ENCODE measurements at places on chromosomes 2 and 18.

GRCh38 chr2:16012626-16013358, 72.4 kb downstream of the MYCN start:
- no peak for DNase-seq

DNA sequence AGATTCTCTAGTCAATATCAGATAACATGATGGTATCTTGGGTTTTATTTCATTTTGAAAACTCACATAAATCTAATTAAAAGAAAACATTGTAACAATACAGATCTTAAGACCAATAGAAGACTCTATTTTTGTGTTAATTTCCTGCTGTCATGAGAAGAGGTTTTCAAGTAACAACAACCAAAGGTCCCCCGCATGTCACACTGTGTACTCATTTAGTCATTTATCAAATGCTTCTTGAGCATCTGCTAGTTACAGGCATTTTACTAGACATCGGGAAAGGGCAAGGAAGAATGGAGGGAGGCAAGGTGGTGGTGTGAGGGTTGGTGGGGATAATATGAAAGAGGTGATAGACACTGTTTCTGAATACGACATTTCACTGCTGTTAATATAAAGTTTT, 77.7 kb upstream of the CHRNA1 start:
- DNase-seq = no peak

GRCh38 chr2:37300578-37300977, 24.1 kb downstream of the PRKD3 start:
- no peak for DNase-seq

DNA sequence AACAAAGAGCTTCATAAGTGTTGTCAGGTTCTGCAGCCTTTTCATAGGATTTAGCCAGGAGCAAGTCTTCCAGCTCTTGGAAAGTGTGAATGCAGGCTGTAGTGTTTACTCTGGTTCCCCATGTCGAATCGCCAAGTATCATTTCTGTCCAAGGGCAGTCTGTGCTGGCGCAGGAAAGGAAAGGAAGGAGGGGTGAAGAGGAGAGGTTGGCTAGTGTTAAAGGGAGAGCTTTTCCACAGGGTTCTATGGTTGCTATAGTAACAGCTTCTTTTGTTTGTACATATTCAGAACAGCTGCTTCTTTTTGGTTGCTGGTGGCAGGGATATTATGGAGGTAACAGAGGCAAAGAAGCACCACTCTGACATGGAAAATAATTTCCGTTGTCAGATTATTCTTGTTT, 69.9 kb downstream of the KCNH7 start:
- DNase-seq = no peak

GRCh38 chr2:65360441-65360840, 72.0 kb downstream of the SPRED2 start:
- DNase-seq = no peak

DNA sequence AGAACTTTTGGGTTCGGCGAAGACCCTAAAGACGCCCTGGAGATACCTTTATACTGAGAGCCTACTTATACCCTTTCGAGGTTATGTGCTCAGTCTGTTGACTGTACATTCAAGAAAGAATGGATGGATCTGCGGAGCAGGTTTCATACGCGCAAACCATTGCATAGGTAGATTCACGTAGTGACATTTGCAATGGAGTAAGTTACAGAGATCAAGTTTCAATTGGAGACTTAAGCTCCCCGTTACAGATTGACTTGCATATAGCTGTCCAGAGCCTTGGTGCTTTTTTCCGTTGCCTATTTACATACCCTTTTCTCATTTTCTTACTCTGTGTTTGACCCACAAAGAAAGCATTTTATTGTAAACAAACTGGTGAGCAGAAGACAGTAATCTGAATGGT, 923 bp downstream of the PSMD1 start:
- no peak for DNase-seq

GRCh38 chr2:54758951-54759350, 35.5 kb downstream of the EML6 start:
- DNase-seq = no peak

DNA sequence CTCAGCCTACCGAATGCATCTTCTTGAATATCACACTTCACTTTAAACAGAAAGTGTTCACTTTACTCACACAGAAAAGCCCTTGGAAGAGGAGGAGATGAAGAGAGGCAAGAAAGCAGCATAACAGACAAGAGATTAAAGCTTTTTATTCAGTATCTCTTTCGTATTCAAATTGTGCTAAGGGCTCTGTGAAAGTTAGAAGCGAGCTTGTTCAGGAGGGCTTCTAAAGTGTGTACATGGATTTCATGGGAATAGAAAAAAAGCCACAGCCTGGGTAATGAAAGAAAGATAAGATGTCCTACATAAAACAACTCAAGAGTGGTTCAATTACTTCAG, 531.9 kb downstream of the TMEM182 start:
- DNase-seq = no peak

DNA sequence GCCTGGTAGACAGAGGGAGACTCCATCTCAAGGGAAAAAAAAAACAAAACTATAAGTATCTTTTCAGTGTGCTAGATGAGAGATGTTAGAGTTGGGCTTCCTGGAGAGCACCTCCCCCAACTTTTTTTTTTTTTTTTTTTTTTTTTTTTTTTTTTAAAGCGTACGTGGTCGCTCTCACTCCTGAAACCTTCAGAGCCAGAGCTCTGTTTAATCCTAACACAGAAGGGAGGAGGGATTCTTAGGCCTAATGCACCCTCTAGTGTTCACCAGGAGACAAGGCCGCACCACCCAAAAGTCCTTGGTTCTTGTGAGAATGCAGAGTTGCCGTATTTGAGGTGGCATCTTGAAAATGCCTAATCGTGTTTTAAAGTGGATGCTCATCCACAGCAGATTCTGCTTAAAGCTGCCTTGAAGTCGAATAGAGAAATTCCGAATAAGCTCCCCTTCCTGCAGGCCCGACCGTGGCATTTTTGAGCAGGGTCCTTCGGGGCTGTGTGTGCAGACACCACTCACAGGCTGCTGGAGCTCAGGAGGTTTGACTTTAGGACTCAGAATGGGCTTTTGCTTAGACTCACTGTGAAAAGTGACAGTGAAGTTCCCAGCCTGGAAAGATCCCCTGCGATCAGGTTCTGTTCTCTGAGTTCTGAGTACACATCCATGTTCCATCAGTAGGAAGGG, 252.6 kb downstream of the AGAP1 start:
- DNase-seq = no peak

DNA sequence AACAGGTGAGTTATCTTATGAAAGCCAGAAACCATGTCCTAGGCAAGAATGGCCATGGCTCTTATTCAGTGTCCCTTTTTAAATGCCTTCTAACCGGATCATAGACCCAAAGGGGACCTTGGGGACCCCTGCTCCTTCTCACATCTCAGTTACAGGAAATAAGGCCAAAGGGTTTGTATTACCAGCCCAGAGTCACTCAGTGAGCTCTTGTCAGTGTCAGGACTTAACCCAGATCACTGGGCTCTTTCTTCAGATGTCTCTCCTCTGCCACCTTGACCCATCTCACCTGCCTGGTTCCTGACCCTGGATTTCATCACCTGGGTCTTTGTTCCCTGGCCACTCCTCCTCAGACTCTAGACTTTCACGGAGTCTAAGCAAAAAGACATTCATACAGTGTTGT, 556.7 kb downstream of the CMPK2 start:
- DNase-seq = no peak

- no peak for DNase-seq
Observed at GRCh38 chr2:47744074-47744473, 38.9 kb upstream of the MSH6 start.

DNA sequence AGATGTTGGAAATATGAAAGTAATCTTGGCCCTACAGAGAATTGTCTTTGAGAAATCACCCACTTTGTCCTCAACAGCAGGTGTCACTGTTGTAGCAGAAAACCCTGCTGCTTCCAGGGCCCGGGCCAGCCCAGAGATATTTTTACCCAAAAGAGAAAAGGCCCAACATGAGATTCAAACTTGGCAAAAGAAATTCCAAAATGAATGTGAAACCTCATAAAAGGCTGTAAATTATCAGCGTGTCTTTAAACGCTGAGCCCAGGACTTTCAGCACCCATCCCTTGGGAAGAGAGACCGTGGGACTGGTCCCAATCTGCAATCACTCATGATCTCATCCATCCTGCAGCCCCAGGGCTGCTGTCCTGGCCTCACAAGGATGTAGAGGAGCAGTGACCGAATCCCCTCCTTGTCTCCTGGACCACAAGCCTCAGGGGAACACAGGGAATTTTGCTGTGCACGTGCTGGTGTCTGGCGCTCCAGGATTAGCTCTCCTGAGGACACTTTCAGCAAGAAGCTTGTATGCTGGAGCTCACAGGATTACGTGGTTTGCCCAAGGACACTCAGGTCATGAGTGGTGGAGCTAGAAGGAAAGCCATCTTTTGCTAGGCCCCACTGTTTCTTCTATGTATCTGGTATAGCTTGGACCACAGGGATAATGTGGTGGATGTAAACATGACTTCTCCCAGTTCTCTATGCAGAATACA, 202.1 kb downstream of the RNF144A start:
- no peak for DNase-seq

GRCh38 chr2:232666051-232666805, 30.9 kb upstream of the GIGYF2 start:
- no peak for DNase-seq

GRCh38 chr2:35503738-35504199, 851.8 kb upstream of the CRIM1 start:
- no peak for DNase-seq

GRCh38 chr2:239898292-239898925, 126.7 kb downstream of the NDUFA10 start:
- no peak for DNase-seq

DNA sequence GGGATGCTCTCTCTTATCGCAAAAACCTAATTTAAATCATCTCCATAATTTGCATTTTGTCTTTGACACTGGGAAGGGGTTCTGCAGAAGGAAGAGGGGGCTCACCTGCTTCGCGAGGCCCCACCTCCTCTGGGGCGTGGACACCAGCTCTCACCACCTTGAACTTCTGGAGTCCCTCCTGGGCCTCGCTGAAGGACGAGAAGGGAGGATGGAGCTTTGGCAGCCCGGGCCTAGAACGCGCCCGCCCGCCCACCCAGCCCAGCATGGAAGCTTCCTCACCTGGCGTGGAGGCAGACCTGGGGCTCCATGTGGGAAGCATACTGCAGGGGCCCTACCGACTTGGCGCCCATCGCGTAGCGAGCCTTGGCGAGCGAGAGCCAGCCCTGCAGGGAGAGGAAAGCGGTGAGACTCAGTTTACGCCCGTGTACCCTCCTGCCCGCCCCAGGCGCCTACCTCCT, 1.1 kb upstream of the IMP4 start:
- DNase-seq = no peak

GRCh38 chr18:76450452-76451395, 44.3 kb downstream of the ZNF516 start:
- DNase-seq = no peak

DNA sequence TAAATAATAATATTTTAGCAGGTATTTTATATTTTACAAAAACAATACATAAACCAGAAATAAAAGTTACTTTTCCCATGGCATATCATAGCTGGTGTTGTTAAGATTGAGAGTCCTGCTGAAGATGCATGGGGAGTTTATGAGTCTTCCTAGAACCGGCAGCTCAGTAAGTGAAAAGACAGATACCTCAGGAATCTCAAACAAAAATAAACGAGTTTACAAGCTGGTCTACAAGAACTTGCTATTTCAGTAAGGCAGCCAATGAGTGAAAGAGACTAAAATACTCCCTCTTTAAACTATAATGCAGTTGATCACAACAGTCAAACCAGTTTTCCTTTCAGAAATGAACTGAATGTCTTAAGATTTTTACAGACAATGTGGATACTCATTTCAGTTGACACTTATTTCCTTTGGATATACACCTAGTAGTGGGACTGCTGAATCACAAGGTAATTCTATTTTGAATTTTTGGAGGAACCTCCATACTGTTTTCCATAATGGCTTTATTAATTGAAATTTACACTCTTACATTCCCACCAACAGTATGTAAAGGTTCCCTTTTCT, 8.9 kb downstream of the GAREM1 start:
- no peak for DNase-seq

GRCh38 chr2:206408323-206409320, 34.7 kb upstream of the ADAM23 start:
- DNase-seq = no peak

- DNase-seq = no peak
Observed at GRCh38 chr2:144379851-144380311, 140.0 kb downstream of the ZEB2 start.

- DNase-seq = no peak
Observed at GRCh38 chr18:73352546-73352945, 484.8 kb upstream of the NETO1 start.

DNA sequence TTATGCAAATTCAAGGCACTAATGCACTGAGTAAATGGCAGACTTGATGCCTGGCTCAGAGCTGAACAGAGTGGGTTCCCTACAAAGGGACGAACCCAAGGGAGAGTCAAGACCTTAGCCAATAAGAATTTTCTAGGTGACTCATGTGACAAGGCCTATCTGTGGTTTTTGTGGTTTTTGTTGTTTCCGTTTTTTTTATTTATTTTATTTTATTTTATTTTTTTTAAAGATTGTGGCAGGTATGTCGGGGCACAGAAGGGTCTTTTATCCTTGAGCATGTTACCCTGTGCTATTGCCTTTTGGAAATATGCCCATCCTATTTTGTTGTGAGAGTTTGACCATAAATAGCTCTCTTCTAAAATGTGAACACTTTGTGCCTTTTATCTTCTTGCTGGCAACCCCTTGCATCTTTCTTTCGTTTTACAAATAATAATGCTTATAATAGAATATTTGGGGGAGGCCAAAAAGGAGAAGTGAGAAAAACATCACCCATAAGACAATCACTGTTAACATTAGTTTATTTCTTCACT, 113.4 kb upstream of the AQP4 start:
- no peak for DNase-seq

DNA sequence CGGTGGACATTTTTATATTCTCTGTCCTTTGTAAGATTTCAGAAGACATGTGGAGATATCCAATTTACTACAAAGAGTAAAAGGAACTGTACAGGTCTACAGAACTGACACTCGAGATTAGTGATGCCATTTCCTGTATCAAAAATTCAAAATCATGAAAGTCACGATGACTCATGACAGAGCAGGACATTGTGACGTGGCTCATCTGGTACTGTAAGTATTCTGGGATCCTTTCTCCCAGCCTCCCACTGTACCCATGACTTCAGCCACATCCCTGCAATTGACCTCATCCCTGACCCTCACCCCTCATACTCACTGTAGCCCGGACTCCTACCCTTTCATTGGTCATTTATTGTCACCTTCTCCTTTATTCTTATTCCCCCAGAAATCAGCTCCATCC, 736.5 kb downstream of the EPHA4 start:
- DNase-seq = no peak

DNA sequence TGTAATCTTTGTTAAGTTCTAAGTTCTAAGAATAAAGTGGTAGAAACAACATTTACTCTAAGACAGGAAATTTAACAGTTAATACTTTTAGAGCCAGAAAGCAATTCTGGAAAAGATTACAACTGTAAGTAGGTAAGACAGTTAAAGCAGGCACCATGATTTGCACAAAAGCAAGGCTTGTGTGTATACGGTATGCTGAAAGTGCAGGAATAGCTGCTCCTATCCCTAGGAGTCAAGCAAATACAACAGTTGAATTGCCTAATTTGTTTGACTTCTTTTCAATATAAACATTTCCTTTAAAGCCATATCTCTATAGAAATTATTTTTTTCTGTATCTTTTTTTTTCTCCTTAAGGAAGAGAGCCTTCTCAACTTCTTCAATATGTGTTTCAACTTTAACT, 116.4 kb downstream of the KCNJ3 start:
- no peak for DNase-seq

GRCh38 chr2:71995067-71995665, 152.5 kb downstream of the CYP26B1 start:
- DNase-seq = no peak
